Keratinocyte (primary cell): ENCODE measurements at places on chromosomes 7 and 10. TPM values are rescaled to one million over a fixed set of nuclear protein-coding genes. Genes with fewer than 3 reads are reported as not detected.

- H3K36me3 ChIP-seq: peaks cover 16% of the 10 kb centered on the region
- H3K27me3 ChIP-seq: no peaks in the 10 kb centered on the region
- H3K4me1 ChIP-seq: peaks cover 14% of the 10 kb centered on the region
- no peak overlapping the region for H3K4me3 ChIP-seq
These were observed 43.2 kb downstream of the PNLIPRP3 start for GRCh38 chr10:116470768-116471415.

- no peak overlapping the region for H3K4me3 ChIP-seq
- DNase-seq: no peak
- H3K36me3 ChIP-seq: no peaks in the 10 kb centered on the region
- H3K4me1 ChIP-seq: no peaks in the 10 kb centered on the region
These were observed 23.8 kb downstream of the ELN start for GRCh38 chr7:74051629-74052410.

DNA sequence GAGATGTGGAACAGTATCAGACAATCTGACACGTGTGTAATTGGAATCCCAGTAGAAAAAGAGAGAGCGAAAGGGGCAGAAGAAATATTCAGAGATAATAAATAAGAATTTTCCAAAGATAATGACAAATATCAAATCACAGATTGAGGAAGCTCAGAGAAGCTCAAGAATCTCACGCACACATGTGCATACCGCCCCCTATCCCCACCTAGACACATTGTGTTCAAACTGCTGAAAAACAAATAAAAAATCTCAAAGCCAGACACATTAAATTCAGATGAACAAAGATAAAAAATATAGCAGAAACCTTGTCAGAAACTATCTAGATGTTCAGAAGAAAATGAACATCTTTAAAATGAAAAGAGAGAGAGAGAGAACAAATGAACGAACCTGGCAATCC, 17.2 kb downstream of the SFR1 start:
- no peak overlapping the region for H3K4me3 ChIP-seq
- H3K27ac ChIP-seq: no peak overlapping the region
- no peaks in the 10 kb centered on the region for H3K36me3 ChIP-seq
- H3K27me3 ChIP-seq: no peaks in the 10 kb centered on the region

DNA sequence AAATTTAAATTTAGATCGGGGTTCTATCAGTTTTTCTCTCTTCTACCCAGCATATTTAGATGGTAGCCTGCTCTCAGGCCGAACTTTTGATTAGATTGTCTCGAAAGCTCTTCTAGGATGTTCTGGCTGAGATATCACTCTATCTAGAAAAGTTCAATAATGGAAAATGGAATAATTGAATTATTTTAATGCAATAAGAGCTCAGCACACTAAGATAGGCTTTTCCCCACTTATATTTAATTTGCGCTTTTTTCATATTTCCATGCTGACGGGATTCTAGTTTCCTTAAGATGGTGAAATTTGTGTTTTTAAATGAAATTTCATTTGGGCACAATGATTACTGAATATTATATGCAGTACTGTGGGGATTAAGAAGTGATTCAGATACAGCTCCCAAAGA, 73.7 kb downstream of the PIK3CG start:
- H3K4me1 ChIP-seq: no peaks in the 10 kb centered on the region
- H3K27me3 ChIP-seq: no peaks in the 10 kb centered on the region
- H3K4me3 ChIP-seq: no peak overlapping the region
- DNase-seq: no peak
- no peaks in the 10 kb centered on the region for H3K36me3 ChIP-seq

The CTAGE8 gene
- polyA plus RNA-seq: 0.50 to 0.88 TPM (median 0.52 TPM) in 3 replicates

The STEAP1B gene
- polyA plus RNA-seq: 12.0 to 18.9 TPM (median 14.9 TPM) in 3 replicates

DNA sequence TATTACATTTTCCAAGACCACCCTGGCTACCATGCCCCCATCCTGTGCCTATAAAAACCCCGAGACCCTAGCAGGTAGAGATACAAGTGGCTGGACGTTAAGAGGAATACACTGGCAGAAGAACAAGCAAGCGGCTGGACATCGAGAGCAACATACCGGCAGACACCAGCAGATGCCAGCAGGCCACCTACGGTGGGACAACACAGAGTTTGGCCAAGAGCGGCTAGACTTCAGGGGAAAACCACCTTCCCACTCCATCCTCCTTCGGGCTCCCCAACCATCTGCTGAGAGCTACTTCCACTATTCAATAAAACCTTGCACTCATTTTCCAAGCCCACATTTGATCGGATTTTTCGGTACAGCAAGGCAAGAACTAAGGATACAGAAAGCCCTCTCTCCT, 70.3 kb downstream of the ORC5 start:
- no peak overlapping the region for H3K4me3 ChIP-seq
- H3K36me3 ChIP-seq: peaks cover 6% of the 10 kb centered on the region
- DNase-seq: no peak

DNA sequence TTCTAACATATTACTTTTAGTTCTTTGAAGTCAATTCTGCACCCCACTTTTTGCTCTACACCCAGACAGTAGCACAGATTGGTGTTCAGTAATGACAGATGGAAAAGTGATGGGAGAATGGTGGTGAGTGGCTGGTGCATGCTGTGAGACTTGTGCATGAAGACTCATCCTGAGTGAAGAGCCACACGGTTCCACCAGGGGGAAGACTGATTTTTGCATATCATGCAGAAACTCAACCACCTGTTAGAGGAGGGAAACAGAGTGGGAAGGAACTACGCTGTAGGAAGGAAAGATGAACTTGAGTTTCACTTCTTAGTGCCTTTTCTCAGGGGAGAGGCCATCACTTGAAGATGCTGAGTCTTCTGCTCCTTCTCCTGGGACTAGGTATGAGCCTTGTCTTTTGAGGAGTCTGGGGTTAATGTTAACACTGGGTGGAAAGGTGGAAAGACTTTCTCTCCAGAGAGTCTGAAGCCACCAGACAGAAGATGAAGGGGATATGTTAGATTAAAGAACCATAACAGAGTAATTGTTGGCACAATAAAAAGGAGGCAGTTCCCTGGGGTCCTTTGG, 9.3 kb upstream of the PRSS1 start:
- H3K27ac ChIP-seq: no peak overlapping the region
- H3K4me3 ChIP-seq: no peak overlapping the region
- H3K27me3 ChIP-seq: no peaks in the 10 kb centered on the region

DNA sequence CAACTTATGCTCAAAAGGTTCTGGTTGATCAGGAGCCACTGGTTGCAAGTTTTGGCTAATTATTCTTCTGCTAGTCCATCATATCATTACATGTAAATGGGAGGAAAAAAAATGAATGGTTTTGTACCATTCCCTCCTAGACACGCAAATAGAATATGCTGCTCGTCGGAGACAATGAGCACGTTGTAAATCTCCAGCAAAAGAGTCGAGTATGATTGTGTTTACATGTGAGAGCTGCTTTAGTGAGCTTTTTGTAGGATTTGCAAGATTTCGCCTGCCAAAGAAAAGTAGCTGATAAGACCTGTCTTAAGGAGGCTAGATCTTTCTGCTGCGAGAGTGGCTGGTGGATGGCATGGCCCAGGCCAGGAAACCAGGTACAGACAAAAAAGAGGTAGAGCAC, 109.0 kb downstream of the ZMYND11 start:
- peaks cover 2% of the 10 kb centered on the region for H3K36me3 ChIP-seq
- H3K4me3 ChIP-seq: no peak overlapping the region
- DNase-seq: no peak

- peaks cover 6% of the 10 kb centered on the region for H3K27me3 ChIP-seq
- no peaks in the 10 kb centered on the region for H3K36me3 ChIP-seq
These were observed 53.2 kb downstream of the NPY start for GRCh38 chr7:24337180-24337579.

DNA sequence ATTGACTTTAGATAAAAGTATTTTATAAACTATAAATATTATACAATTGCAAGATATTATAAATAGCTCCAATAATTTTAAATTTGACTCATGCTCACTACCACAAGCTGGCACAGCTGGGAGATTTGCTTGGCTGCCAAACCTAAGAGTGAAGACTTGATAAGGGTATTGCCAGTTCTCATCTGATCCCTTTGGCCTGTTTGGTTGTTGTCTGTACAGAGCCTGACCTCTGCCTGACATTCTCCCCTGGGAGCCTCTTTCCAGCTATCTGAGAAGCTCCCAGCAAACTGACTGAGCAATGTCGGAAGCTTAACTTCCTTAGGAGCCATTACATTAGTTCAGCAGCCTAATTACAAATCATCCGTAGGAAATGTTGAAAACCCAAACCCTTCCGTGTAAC, 10.2 kb upstream of the LMOD2 start:
- H3K4me3 ChIP-seq: no peak overlapping the region
- no peaks in the 10 kb centered on the region for H3K36me3 ChIP-seq
- DNase-seq: no peak
- H3K27ac ChIP-seq: no peak overlapping the region

GRCh38 chr7:36278620-36279172, 111.0 kb upstream of the ANLN start:
- H3K4me3 ChIP-seq: no peak overlapping the region
- no peaks in the 10 kb centered on the region for H3K36me3 ChIP-seq
- peaks cover 4% of the 10 kb centered on the region for H3K27me3 ChIP-seq
- H3K27ac ChIP-seq: no peak overlapping the region
- no peak for DNase-seq

DNA sequence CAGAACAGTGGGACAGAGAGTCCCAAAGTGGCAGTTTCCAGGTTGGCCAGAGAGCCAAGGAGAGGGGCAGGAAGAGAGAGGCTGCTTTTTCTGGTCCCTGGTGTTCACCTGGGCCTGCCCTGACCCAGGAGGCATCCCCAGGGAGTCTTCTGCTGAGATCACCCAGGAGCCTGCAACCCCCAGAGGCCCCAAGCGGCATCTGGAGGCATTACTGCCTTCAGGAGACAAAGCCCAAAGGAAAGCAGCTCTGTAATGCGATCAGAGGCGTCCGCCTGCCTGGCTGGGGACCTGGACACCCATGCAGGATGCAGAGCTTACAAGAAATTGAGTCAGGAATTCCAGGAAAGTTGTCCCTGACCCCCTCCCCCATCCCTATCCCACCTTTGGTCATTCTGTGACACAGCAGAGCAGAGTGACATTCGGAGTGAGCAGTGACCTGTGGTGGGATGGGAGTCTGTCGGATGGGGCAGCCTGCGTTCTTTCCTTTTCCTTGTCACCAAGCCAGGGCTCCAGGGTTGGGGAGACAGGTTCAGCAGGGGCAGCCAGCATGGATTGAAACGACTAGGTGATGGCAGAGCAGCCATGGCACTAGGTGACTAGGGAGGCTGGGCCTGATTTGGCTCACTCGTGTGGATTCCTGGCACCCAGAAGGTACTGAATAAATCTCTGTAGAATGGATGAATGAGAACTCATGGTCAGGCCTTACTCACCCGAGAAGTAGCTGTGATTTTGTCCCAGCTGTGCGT, 10.4 kb downstream of the UNC5B start:
- no peak for DNase-seq
- no peak overlapping the region for H3K4me3 ChIP-seq

DNA sequence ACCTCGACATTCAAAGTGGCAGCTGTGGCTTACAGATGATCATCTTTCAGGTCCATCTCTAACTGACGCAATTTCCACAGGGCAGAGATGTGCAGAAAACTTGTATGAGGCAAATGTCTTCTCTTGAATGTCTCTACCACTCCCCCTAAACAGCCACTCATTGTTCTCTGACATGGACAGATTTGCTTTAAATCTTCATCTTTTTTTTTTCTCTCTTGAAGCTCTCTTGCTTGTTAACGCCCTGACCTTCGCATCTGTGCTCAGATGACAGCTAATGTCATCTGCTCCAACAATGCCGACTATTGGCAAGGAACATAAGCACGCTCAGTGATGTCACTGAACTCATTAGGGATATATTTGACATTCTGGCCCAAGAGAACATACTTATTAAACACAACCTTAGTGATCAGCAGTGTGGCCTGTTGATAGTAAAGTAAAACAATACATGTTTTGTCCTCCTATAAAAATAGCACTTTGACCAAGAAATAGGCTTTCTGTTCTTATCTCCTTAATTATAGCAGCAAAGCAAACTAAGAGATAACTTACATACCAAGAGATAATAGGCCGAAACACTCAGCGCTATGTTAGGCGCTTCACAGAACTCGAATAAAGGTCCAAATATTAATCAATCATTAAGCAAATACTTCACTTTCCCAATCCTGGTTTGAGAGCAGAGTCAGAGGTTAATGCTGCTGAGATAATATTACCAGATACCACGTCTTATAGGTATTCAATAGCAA, 583.5 kb downstream of the PARD3 start:
- DNase-seq: no peak
- H3K4me3 ChIP-seq: no peak overlapping the region
- H3K4me1 ChIP-seq: no peaks in the 10 kb centered on the region
- no peaks in the 10 kb centered on the region for H3K36me3 ChIP-seq
- H3K27me3 ChIP-seq: no peaks in the 10 kb centered on the region

The CYP2C19 gene
- polyA plus RNA-seq: 0.03 TPM in 1 of 3 replicates, not detected in the others

DNA sequence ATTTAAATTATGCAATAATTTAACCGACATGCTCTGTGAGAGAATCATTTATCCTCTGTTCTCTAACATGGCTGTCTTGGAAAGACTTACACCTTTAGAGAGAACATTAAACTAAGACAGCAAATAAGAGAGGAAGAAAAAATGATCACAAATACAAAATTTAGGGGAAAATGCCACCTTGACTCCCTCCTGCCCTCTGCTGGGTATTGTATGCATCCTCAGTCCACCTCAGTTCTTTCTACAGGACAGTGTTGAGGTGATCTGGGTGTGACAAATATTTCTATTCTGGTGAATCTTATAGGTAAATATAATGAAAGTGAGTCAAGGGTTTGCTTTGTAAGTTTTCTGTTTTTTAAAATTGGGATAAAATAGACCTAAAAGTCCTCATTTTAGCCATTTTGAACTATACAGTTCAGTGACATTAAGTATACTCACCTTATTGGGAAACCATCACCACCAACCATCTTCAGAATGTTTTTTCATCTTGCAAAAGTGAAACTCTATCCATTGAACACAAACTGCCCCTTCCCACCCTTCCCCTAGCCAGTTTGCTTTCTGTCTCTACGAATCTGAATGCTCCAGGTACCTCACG, 61.5 kb upstream of the ELMO1 start:
- no peaks in the 10 kb centered on the region for H3K36me3 ChIP-seq
- no peak overlapping the region for H3K4me3 ChIP-seq
- no peaks in the 10 kb centered on the region for H3K4me1 ChIP-seq
- DNase-seq: no peak
- no peaks in the 10 kb centered on the region for H3K27me3 ChIP-seq

DNA sequence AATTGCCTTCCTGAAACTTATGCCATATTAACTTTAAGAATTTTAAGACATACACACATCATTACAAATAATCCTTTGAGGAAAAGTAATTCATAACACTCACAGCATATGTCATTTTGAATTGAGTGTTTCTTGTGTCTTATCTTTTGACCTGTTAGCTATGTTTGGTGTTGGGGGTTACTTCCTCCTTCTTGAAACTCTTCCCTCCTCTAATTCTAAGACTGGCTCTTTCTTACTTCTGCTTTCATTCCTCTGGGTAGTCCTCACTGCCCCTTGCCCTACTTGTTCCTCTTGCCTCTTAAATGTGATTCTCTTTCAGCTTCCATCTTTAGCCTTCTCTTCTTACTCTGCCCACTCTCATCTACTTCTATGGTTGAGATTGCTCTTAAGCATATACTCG, 28.3 kb upstream of the PIP4K2A start:
- DNase-seq: no peak
- no peaks in the 10 kb centered on the region for H3K36me3 ChIP-seq
- H3K4me3 ChIP-seq: no peak overlapping the region
- H3K27ac ChIP-seq: no peak overlapping the region
